ENCODE measurements at places on chromosomes 7 and 10.

- no peak for DNase-seq
Measured at GRCh38 chr7:111697771-111698170, 135.5 kb upstream of the IMMP2L start.

GRCh38 chr10:72825163-72825562 lies 68.4 kb upstream of the OIT3 start:
- no peak for DNase-seq

GRCh38 chr10:11594589-11595394 lies 16.7 kb downstream of the USP6NL start:
- no peak for DNase-seq

GRCh38 chr10:79483948-79484347 lies 28.4 kb upstream of the EIF5AL1 start:
- DNase-seq, result no peak

- no peak for DNase-seq
Measured at GRCh38 chr10:95539560-95540284, 21.4 kb downstream of the SORBS1 start.

DNA sequence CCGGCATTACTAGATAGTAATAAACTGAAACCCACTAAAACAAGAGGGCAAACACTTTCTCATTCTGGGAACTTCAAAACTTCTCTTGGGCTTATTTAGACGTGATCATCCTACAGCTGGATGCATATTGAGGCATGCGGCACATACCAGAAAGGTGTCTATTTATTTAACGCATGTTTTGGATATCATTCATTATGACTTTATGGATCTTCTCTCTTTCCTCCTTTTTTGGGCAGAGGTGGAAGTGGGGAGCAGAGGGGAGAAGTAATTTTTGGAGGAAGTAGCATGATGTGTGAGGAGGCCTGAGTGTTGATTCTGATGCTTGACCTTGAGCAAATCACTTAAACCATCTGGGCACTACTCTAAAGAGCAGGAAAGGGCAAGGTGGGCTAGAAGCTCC lies 270.6 kb downstream of the TRIL start:
- DNase-seq, result no peak

- DNase-seq, result no peak
Measured at GRCh38 chr10:77229704-77230103, 407.9 kb downstream of the KCNMA1 start.

GRCh38 chr10:11140963-11141362 lies 123.3 kb downstream of the CELF2 start:
- DNase-seq, result no peak

GRCh38 chr7:87216701-87217508 lies 2.6 kb downstream of the TMEM243 start:
- DNase-seq, result no peak

DNA sequence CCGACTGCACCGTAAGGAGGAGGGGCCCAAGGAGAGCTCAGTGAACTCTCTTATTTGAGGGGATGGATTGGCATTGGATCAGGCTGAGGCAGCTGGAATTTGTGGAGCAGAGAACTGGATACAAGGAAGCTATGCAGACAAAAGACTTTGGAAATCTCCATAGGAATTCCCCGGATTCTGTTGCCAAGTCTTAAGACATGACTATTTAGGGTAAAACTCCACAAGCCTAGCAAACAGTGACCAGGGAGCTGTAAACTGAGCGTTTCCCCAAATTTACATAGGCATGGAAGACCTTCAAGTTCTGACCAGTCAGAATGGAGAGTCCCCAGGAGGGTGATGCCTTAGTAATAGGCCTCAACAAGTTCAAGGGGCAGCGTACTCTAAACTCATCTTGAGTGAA lies 82.5 kb upstream of the PCBD1 start:
- peak; percentile 80 for DNase-seq

DNA sequence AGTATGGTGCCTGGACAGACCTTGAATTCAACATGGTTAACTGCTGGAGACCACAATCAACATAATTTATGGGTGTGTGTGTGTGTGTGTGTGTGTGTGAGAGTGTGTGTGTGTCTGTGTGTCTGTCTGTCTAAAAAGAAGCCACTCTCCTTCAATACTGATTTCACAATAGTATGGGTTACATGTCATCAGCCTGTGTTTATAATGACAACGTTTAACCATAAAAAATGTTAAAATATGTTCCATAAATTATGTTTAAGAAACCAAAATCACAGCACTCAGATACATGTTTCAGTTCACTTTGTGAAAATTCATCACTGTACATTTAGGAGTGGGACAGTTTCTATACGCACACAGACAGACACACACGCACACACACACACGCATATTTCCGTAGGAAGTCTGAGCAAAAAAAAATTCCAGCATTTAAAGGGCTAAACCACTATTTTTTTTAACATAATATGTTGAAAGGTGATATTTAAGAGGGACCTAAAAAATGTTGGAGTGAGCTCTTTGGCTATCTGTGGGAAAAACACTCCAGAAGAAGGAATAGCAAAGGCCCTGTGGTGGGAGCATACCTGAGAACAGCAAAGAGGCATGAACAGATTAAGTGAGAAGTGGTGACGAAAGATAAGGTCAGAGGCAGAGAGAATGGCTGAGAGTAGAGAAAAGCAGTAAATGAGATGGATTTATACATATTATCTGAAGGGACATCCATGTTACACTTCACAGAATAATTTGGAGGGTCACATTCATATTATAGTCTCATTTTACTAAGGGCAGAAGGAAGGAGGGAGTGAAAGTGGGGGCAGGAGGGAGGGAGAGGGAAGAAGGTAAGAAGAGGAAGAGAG lies 10.9 kb downstream of the PDZD8 start:
- no peak for DNase-seq

DNA sequence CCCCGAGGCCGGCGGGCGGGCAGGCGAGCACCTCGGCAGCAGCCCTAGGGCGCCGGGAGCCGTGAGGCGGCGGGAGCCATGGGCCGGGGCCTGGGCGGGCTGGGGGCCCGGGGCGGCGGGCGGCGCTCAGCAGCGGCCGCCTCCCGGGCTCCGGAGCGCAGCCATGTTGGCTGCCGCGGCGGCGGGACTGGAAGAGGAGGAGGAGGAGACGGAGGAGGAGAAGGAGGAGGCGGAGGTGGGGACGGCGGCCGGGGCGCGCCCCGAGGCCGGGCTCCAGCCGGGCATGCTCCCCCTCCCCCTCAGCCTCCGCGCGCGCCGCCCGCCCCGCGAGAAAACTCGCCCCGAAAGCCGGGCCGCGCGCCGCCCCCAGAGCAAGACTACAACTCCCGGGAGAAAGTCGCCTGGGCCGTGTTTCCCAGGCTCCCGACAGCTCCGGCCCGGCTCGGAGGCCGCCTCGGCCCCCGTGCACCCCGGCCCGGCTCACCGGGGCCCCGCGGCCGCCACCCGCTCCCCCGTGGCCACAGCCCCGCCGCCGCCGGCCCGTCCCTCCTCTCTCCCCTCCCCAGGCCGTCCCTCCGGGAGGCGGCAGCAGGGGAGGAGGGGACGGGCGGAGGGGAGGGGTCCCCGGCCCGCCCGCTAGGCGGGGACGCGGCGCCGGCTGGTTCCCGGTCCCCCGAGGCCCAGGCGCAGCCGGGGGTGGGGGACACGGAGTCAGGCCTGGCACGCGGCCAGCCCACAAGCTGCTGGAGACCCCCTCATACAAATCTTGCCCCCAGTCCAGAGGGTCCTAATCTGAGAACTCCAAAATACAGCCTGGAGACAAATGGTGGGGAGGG lies at the start of gene DLG5:
TSS of gene DLG5 (minus strand) at position 190 of the 836 bp plus-strand sequence. CDS start 235 bp downstream, outside the sequence.
- DNase-seq, result peak; percentile 65

DNA sequence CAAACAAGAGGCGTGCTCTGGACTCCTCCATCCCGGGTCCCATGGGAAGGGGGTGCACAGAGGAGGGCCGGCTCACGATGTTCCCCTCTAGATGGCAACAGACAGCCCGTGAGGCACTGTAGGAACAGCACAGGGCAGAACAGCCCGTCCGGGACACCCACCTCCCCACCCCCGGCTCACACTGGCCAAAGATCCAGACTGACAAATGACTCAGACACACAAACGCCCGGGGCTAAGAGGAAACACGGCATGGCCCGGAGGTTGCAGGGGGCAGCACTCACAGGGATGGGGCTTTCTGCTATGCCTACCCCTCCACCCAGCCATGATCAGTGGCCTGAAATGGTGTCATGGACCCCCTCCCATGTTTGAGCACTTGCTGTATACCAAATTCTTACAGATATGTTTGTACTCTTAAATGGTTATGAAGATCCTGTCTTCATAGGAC lies 4.9 kb upstream of the ELN start:
- peak; percentile 35 for DNase-seq

DNA sequence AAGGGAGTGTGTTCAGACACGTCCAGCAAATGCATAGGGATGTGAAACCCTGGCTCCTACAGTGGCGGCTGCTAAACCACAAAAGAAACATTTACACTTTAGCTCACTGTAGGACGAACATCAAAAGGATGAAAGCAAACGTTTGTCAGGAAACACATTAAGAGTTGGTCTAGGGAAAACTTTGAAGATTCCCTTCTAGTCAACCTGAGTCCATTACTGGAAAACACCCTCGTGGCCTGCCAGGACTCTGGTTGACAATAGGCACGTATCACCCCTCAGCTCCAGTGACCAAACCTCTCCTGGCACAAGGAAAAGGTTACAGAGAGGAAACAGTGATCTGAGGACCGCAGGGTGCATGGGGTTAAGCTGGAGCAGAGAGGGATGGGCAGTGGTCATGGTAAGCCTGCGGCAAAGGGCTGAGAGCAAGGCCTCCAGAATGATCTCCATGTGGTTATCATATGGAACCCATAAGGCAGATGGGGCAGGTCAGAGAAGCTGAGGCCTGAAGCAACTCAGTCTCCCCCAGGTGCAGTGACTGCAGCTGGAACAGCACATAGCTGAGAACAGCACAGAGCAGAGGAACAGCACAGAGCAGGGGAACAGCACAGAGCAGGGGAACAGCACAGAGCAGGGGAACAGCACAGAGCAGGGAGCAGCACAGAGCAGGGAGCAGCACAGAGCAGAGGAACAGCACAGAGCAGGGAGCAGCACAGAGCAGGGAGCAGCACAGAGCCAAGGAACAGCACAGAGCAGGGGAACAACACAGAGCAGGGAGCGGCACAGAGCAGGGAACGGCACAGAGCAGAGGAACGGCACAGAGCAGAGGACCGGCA lies 49.9 kb downstream of the CHST15 start:
- DNase-seq, result no peak

DNA sequence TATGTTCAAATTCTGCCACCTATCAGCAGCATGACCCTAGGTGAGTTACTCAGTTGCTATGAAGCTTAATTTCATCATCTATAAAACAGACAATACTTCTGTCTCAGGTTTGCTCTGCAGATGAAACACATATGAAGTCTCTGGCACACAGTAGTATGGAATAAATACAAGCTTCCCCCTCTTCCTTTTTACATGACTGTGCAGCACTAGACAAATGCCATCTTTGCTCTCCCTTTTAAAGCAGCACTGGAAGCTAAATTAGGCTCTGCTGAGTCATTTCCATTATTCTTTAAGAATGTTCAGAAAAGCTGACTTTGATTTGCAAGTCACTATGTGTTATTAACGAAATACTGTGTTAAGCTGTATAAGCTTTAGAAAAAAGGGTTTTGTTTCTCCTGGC lies 40.7 kb upstream of the ANAPC16 start:
- DNase-seq, result no peak

DNA sequence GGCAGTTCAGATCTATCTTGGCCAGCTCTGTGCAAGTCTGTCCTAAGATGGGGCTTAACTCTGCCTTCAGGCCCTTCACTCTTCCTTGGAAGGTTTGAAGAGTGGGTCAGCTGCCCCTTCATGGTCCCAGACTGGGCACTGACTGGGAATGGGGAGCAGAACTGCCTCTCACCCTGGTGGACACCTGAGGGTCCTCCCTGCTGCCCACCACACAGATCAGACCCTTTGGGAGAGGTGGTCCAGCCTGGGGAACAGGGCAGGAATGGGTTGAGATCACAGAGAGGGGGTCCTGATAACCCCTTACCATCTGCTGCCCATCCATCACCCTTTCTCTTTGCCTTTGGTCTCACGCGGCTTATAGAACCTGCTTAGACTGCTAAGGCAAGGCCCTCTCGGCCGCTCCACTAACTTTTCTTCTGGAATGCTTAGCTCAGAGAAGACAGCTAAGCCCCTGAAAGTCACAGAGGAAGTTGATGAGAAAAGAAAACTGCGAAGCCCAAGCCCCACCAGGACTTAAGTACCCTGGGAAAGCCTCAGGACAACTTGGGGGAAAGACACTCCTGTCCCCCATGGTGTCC lies 402 bp upstream of the CDHR1 start:
- DNase-seq, result no peak

DNA sequence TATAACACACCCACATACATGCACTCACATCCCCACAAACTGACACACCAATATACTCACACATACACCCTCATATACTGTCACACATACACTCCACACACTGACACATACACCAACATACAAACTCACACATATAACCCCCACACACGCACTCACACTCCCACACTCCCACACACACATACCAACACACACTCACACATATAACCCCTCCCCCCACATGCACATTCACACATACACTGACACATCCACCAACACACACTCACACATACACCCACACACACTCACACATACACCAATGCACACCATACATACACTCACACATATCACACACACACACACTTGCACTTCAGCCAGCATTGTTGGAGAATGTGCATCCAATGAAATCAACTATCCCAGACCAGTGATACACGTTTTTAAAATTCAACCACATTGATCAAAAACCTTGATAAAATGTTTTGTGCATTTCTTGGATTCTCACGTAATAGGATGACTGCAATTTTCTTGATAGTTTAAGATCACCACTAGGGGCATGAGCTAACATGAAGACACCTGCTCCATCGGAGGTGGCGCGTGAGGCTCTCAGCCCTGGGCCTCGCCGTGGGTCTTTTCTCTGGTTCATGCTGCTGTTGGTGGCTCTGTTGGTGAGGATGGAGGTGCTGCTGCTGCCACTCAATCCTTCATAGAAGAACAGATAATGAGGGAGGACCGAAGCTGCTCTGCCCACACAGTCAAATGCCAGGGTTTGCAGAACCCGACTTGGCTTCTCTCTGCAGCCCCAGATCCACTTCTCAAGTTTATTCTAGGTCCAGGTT lies 32.1 kb upstream of the CHST15 start:
- peak; percentile 73 for DNase-seq

- peak; percentile 86 for DNase-seq
Measured at GRCh38 chr7:47591655-47592572, 10.0 kb upstream of the TNS3 start.

DNA sequence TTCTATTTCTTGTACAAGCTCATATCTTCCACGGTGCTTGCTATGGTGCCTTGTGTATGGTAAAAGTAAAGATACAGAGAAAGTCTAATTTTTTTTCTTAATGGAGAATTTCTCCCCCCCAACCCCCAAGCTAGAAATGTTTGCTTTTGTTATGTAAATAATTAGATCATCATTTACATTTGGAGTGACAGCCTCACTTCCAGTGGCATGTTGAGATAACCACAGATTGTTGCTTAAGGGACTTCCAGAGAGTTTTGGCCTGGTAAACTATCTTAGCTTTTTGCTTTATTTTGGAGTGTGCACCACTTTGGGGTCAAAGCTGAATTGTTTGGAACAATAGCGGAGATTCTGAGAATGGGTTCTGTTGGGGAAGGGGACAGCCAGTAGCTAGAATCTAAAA lies 129.7 kb downstream of the ZNF365 start:
- peak; percentile 25 for DNase-seq
